ENCODE measurements at places on chromosomes 3 and 15.

- H3K27ac ChIP-seq = no peak overlapping the region
- no peak for DNase-seq
- no peaks in the 10 kb centered on the region for H3K27me3 ChIP-seq
These were observed 9.4 kb downstream of the AAGAB start for GRCh38 chr15:67244971-67245478.

GRCh38 chr15:82646250-82647044 lies 716 bp downstream of the CPEB1 start:
- H3K27ac ChIP-seq = no peak overlapping the region
- H3K27me3 ChIP-seq = peaks cover 66% of the 10 kb centered on the region
- no peaks in the 10 kb centered on the region for H3K36me3 ChIP-seq
- DNase-seq = no peak
- H3K4me1 ChIP-seq = peaks cover 29% of the 10 kb centered on the region

DNA sequence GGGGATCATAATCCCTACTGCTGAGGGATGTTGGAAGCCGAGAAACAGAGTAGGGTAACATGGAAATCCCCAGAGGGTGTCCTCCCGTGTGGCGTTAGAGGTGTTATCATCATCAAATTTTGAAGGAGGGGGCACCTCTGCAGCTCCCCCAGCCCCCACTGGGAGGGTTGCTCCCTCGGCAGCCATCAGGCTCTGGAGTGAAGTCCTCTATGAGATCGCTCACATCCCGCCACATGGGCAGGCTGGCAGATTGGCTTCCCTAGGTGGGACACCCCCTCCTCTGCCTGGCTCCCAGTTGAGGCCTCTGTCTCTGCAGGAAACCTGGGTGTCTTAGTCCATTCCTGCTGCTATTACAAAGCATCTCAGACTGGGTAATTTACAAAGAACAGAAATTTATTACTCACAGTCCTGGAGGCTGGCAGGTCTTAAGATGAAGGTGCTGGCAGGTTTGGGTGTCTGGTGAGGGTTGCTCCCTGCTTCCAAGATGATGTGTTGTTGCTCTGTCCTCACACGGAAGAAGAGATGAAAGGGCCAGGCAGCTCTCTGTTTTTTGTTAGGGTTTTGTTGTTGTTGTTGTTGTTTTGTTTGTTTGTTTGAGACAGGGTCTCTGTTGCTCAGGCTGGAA lies 120.5 kb downstream of the NUP210 start:
- peaks cover 17% of the 10 kb centered on the region for H3K4me1 ChIP-seq
- no peak for DNase-seq
- H3K4me3 ChIP-seq = no peak overlapping the region

DNA sequence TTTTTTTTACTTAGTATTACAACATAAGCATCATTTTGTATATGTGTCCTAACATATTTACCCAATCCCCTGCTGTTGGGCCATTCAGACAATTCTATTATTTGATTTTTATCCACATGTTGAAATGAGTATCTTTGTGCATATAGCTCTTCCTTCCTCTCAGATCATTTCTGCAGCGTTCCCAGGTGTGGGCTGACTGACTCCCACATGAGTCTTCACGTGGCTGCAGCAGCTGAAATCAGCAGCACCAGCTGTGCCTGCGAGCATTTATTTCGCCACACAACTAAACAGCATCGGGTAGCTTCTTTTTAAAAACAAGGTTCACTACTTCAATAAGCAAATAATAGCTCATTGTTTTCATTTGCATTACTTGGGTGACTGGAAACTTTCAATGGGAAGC lies 44.5 kb upstream of the PDE8A start:
- H3K36me3 ChIP-seq = no peaks in the 10 kb centered on the region
- H3K27me3 ChIP-seq = no peaks in the 10 kb centered on the region

GRCh38 chr3:57706462-57706861 lies 13.6 kb upstream of the DENND6A start:
- no peaks in the 10 kb centered on the region for H3K36me3 ChIP-seq
- no peaks in the 10 kb centered on the region for H3K4me1 ChIP-seq
- no peaks in the 10 kb centered on the region for H3K27me3 ChIP-seq
- no peak overlapping the region for H3K27ac ChIP-seq
- peak; percentile 35 for DNase-seq
- H3K4me3 ChIP-seq = no peak overlapping the region

- H3K36me3 ChIP-seq = no peaks in the 10 kb centered on the region
- no peaks in the 10 kb centered on the region for H3K4me1 ChIP-seq
- no peak for DNase-seq
- peaks cover 2% of the 10 kb centered on the region for H3K27me3 ChIP-seq
These were observed 274.6 kb downstream of the NTRK3 start for GRCh38 chr15:87981969-87982368.

DNA sequence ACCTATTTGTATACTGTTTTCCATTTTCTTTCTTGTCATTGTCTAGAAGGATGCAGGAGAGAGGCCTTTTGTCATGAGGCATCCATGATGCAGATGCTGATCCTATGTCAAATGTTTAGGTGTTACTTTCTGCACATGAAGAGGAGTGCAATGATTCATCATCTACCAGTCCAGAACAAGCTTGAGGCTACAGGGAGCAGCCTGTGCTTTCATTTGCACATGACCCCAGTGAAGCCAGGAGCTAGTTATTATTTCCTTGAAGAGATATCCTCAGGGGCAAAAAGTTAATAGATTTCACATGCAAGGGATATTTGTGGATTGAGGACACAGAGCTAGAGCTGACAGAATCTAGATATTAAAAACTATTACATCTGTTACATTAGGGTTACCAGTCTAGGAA lies 204.4 kb upstream of the TGFBR2 start:
- H3K4me1 ChIP-seq = no peaks in the 10 kb centered on the region
- no peak for DNase-seq
- H3K4me3 ChIP-seq = no peak overlapping the region
- no peak overlapping the region for H3K27ac ChIP-seq
- H3K27me3 ChIP-seq = no peaks in the 10 kb centered on the region
